ENCODE measurements at places on chromosomes 7 and 10.

DNA sequence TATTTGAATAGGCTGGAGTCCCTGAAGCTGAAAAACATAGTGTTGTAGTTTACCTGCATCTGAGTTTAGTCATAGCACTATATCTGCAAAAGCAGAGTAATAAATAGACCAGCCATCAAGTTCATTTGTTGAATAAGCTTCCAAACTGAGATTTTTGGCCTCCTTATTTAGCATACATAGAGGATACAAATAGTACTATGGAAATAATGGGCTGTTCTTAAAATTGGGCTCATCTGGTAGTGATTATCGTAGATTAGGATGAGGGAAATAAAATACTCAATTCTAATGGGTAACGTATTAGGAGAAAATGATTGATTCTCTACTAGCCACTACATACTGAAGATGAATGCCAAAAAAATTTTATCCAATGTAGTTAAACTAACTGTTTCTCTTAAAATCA is 41.4 kb upstream of the TMEM196 start:
- DNase-seq: no peak

GRCh38 chr7:155813546-155814315 is 1.5 kb upstream of the SHH start:
- no peak for DNase-seq

DNA sequence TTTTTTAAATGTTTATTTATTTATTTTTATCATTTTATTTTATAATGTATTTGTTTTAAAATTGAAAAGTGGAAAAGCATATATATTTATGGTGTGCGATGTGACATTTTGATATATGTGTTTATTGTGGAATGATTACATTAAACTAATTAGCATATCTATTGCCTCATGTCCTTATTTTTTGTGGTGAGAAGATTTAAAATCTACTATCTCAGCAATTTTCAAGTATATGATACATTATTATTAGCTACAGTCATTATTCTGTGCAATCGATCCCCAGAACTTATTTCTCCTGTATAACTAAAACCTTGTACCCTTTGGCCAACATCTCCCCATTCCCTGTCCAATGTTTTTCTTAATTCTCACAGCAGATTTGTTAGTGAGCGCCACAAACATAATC is 115.6 kb upstream of the SHH start:
- DNase-seq: no peak

DNA sequence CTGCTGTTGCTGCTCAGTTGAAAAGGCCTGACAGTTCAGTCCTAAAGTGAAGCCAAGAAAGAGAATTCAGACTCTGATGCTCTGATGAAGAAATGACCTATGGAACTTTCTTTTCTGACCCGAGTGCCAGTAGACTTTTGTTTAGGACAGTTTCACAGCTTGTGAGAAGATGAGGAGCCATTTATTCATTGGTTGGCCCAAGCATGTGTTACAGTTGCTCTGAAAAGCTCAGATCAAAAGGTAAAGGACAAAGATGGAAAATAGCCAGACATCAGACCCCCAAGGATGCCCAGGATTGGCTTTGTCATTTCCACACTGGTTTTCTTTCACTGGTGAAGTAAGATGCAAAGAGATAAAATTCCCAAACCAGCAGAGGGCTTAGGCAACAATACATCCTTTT is 149.3 kb upstream of the STK17A start:
- DNase-seq: no peak

DNA sequence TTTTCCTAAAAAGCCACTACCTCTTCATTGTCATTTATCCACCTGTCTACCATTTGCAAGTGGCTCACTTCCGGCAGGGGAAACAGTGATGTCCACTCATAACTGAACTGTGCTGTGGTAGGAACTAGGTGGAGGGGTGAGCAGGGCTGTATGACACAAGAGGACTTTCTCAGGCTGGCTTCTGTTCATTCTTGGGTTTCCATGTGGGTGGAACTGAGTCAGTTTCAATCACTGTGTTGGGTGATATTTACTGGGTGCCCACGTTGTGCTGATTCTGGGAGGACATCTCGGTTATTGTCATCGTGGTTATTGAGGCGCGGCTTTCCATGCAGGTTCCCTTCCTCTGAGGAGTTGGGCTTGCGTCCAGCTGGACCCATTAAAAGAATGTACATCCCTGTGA is 38.8 kb downstream of the RAMP3 start:
- no peak for DNase-seq

GRCh38 chr10:124244256-124244877 is 151.0 kb upstream of the CHST15 start:
- no peak for DNase-seq

Measured in breast epithelium (tissue), 4 donors.